ENCODE measurements at places on chromosomes 16 and 17.
A peak's percentile ranks its signal among the peaks of the same experiment; 100 is the strongest.

DNA sequence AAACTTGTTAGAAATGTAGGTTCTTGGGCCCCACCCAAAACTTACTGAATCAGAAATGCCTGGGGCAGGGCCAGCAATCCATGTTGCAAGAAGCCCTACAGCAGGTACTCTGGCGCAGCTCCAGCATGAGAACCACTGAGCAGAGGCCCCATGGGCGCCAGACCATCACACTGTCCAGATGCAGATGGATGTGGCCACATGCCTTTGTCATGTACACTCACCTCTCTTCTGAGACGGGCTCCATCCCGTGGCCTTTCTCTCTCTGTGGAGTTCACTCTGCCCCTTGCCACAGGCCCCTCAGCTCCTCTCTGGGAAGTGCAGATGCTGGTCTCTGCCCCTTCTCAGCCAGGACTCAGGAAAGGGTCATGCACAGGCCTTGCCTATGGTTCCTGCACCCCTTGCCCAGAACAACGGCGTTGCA lies 2.3 kb upstream of the CCNF start:
- no peak for DNase-seq

GRCh38 chr17:74514632-74515334 lies 16.5 kb downstream of the CD300LB start:
- peak; percentile 8 for DNase-seq

DNA sequence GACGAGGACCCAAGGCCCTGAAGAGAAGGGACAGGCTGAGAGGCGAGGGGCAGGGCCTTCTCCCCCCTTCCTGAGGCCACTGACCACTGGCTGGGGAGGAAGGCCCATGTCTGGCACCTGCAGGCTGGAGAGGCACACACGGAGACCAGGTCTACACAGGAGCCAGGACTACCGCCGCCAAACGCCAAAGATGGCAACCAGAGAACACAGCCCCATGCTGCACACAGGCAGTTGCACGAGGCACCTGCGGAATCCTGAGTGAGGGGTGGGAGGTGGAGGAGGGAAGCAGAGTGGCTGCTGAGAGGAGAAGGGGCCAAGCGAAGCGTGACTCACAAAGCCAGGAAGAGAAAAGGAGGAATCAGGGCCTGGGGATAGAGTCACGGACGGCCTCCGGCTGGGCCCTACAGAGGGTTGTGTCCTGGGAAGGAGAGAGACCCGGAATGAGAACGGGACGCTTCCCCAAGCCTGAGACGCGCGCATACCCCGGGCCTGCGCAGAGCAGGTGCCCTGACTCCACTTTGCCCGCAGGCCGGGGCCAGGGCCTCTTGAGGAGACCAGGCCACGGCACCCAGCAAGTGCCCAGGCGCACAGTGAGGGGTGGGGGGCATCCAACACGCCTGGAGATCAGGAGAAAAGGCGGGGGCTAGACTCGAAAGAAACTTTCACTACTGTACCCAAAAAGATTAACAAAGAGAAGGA lies 28.7 kb upstream of the C16orf95 start:
- DNase-seq: no peak

- no peak for DNase-seq
Observed at GRCh38 chr17:69460963-69461922, 46.7 kb downstream of the MAP2K6 start.

DNA sequence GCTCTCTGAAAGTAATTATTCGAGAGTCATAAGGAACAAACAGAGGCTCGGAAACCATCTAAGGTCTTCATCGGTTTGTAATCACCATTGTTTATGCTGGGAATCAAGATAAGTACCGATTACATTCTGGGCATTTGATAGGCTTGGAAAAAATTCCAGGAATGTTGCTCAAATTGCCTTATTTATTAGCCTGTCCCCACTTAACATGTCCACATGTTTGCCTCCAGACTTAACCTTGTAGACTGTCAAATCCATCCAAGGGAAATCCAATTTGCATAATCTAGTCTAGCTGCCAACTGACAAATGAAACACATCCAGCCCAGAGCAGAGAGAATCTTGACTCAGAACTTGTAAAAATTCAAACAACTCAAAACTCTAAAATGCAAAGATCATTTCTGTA lies 51.3 kb upstream of the TMC5 start:
- DNase-seq: no peak

DNA sequence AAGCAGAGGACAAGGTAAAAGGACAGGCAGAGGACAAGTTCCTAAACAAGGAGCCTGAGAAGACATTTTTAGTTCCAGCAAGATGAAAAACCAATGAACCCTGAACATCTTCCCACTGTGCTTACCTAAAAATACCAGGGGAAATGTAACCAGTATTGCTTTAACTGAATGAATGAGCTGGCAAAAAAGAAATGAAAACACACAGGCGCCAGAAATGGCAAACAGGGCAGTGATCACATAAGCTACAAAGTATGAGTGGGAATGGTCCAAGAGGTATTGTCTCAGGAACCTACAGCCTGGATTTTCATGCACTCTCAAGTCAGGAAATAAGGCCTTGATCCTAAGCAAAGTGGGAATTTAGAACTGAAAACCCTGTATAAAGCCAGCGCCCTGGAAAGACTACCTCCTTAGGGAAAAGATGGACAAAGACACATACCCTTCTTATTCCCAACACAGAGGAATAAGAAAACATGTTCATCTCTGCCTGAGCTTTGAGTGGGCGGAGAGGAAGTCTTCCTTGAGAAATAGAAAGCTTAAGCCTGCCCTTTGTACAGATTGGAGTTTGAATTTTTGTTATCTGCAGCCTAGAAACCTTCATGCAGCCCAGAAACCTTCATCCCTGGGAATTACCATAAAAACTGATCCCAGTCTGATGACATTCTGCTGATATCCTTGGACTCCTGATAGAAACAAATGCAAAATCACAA lies 2.1 kb downstream of the CMTM2 start:
- no peak for DNase-seq

DNA sequence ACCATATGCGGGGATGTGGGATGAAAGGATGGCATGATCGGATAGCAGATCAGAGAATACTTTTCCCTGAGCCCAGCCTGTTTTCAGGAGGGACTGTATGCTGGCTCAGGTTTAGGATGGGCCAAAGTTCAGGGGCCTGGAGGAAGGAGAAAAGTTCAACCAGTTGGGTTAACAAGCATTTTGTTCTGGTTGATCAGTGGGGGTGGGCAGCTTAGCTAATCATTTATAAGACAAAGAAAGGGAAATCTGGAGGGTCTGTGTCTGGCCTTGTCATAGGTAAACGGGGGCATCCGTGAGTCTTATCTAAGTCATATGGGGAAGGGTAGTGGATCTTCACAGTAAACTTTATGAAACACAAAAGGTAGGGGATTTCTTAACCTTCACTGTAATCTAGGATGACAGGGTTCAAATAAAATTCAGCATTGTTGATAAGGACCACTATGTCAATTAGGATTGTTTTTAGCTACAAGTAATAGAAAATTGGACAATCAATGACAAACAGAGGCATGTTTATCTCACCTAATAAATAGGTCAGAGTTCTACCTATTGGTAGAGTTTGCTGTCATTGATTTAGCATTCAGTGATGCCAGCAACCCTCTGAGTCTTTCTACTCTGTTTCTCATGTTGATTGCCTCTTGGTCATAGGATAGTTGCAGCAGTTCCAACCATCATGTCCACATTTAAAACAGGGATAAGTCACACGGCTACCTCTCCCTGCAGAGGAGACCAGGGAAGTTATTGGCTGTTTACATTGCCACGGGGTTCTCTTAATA lies 11.4 kb downstream of the PCTP start:
- no peak for DNase-seq

DNA sequence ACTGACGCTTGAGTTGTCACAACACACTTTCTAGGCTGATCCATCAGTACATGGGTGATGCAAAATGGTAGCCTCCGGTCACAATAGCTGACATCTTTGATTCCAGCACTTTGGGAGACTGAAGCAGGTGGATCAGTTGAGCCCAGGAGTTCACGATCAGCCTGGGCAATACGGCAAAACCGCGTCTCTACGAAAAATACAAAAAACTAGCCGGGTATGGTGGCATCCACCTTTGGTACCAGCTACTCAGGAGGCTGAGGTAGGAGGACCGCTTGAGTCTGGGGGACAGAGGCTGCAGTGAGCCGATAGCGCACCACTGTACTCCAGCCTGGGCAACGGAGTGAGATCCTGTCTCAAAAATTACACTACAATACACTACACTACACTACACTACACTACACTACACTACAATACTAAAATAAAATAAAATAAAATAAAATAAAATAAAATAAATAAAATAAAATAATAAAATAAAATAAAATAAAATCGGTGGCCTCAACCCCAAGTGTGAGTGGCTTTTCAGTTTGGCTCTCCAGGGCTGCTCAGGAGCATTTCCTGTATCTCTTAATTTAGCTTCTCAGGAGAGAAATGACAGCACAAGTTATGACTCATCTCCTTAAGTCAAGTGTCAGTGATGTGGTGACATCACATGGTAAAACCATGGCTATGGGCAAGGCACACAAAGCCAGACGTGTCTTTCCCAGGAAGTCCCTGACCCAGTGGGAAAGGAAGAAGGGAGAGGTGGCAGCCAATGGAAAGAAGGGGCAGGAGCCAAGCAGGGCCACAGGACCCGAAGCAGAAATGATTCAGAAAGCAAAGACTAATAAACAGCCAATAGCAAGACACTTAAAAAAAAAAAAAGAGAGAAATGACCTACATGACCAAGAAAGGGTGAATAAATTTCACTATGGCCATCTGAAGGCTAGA lies 75.3 kb upstream of the TBC1D3K start:
- peak; percentile 23 for DNase-seq

DNA sequence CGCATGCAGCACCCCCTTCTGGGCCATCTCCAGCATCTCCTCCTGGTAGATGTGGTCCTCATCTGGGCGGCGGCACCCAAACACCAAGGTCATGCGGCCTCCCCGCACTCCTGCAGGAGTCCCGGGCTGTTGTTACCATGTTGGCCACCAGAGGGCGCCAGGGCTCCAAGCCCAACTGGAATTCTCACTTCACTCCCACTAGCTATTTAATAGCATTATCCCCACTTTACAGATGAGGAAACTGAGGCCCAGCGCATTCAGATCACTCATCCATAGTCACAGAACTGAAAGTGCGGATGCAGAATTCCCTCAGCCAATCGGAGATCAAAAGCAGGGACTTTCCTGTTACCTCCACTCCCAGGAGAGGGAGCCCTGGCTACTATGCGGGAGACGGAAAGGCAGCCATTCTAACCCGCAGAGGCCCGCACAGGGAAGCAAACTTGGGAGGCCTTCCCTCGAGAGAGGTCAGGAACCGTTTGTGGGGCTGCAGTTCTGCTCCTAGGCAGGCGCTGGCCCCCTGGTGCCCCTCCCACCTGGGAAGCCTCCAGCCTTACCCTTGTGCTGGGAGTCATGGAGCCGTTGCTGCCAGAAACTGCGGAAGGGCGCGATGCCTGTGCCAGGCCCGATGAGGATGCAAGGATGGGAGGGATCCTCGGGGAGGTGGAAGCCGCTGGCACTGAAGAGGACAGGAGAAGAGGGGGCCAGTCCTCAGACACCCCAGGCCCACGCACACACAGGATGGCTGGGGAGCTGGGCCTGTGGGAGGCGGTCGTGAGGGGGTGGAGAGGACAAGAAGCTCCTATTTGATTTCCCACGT lies 40.1 kb downstream of the NOS2 start:
- DNase-seq: no peak

DNA sequence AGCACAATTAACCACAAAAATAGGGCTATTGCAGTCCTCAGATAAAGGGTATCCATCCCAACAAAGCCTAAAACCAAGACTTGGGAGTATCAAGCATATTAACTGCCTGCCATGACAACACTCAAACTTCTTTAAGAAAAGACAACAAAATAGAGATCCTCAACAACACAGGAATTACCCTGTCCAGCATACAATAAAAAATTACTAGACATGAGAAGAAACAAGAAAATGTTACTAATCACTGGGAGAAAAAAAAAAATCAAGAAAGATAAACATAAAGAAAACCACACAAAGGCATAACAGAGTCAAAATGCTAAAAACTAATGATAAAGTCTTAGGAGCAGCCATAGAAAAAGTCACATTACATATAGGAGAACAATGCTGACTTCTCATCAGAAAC lies 73.9 kb downstream of the SLC39A11 start:
- DNase-seq: no peak

GRCh38 chr17:47731396-47731795 lies 1.6 kb upstream of the TBX21 start:
- DNase-seq: no peak

GRCh38 chr16:14409563-14409962 lies 220.5 kb downstream of the PARN start:
- peak; percentile 53 for DNase-seq

DNA sequence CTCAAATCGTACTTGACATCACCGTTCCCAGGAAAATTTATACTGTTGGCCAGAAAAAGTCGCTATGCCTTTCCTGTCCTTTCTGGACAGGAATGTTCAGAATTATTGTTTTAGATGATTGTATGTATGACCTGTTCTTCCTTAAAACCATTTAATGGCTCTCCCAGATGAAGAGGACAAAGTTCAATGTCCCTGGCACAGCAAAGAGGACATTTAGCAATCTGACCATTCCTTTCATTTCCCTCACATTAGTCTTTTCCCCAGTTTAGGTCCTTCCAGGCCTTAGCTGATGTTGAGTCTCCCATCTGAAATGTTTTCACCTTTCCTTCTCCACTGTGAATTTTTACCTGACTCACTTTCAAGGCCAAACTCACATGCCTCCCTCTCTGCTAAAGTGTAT lies 938.9 kb downstream of the CDH11 start:
- DNase-seq: no peak

DNA sequence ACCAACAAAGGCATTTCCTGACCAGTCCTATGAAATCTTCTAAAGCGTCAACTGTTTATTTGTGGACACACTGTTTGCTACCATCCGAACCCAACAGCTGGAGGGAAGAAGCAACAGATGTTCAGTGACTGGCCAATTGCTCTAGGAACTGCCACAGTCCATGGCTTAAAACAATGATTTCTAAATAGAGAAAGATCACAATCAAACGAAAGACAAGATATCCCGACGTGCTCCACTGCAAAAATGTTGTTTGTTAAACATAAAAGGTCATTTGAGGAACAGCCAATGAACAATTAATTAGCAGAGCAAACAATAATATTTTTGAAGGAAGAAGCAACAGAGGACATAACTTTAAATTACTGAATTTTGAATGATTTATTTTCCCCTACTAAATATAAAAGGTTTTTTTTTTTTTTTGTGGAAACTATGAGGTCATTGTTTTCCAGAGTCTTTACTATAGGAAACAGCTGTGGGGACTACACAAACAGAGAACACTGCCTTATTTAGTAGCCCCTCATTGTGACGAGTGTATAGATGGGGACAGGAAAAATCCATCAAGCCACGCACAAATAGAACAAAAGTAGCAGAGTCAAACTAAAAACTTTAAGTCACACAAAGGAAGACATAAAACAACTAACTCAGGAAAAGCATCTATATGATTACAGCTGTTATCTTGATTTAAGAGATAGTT lies 17.2 kb downstream of the USP31 start:
- no peak for DNase-seq

DNA sequence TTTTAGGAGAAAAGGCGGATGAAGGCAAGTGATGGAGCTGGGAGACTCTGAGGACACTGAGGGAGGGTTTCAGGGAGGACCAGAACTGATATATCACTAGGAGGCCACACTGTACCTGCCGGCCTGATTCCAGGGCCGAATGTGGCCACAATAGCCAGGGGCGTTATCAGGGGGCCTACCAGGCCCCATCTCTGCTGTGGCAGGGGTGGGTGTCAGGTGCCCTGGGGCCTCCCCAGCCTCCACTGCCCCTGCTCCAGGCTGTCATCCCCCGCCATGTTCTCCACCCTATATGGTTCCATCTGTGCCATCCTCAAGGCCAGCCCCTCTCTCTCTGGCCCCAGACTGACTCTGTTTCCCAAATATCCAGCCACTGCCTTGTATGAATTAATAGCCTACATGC lies 246.5 kb downstream of the GSG1L start:
- DNase-seq: no peak

- no peak for DNase-seq
Observed at GRCh38 chr17:66667491-66668030, 167.4 kb upstream of the CACNG5 start.

GRCh38 chr16:65509172-65509571 lies 387.3 kb upstream of the CDH11 start:
- DNase-seq: no peak

Measured in astrocyte of the cerebellum (primary cell).